ENCODE measurements at places on chromosomes 4 and X.

- DNase-seq: no peak
These were observed 41.9 kb downstream of the ARHGEF38 start for GRCh38 chr4:105594099-105595010.

DNA sequence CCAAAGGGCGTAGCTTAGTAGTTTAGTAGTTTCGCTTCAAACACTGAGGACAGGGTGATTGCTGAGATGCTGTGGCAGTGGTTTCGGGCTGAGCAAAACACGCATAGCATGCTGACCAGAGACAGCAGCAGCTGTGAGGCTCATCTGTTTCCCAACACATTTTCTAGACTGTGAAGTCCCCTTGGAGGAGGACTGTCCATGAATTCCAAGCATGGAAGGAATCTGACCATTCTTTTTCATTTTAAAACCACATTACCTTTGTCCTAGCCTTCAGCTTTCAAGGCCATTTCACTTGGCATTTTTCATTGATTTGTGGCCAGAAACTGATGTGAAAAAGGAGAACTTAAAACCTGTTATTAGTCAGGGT, 240.9 kb downstream of the PALLD start:
- DNase-seq: no peak

- DNase-seq: no peak
These were observed 55.3 kb upstream of the ZFP42 start for GRCh38 chr4:187940299-187940698.

DNA sequence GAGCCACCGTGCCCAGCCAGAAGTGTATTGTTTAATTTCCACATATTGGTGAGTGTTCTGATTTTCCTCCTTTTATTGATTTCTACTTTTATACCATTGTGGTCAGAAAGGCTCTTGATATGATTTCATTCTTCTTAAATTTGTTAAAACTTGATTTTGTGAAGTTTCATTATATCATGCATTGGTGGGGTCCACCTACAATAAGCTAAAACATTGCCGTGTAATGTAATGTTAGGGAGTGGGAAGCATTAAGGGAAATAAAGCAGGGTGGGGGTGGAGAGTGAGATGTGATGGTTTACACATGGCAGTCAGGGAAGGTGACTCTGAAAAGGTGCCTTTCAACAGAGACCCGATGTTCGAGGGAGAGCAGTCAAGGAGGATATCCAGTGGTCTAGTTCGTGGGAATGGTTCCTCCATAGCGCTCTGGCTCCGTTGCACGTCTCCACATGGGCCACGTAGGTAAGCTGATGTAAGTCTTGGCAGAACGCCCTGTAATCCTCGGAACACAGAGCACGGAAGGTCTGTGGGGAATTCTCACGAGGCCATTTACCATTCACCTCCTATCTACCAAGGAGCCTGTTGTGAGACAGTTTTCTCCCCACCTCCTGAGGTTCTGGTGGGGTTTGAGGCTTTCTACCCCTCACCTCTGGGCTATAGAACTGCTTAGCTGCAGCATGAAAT, 7.7 kb upstream of the WDR13 start:
- no peak for DNase-seq

GRCh38 chrX:57178605-57179004, 41.4 kb upstream of the SPIN2A start:
- DNase-seq: no peak

DNA sequence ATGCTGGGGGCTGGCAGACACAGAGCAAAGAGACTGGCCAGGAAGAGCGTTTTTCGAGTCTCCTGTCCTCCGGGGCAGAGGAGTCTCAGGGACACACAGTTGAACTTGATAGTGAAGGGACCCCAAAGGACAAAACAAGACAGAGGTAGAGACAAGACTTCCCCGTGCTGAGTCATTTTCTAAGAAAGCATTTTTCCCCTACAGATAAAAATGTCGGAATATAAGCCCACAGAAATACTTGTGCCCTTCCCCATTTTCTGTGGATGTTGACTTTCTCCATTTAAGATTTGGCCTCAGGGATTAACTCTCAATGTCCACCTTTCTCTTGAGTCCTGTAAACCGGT, 523 bp upstream of the BTK start:
- DNase-seq: no peak

DNA sequence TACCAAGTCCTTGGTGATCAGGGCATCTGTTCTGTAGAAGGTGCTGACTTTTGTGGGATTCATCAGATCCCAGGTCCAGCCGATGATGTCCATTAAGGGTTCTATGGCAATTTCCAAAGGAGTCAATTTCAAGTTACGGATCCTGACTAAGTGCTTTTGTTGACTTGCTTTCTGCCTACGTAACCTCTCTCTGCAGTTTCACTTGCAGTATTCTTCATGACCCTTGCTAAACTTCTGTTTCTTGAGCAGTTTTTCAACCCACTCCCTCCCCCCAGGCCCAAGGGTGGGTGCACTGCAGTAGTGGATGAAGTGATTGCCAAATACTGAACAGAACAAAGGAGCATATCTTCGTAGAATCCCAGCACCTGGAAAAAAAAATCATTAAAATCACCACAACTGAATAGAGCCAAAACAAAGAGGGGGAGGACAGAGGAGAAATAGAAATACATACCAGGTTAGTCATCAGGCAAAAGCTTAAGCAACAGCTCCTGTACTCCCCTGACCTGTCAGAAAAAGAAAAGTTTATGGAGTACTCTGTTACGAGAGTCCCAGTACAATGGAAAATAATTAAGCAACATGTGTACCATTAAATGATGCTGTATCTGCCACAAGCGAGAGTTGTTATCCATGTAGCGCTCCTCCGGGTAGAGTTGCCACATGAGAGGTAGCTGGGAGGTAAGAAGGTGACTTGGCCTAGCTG, 5.8 kb downstream of the CMC4 start:
- no peak for DNase-seq

GRCh38 chrX:65866773-65867172, 173.1 kb downstream of the VSIG4 start:
- no peak for DNase-seq

- no peak for DNase-seq
These were observed 48.4 kb downstream of the AKAP4 start for GRCh38 chrX:50152456-50152855.

DNA sequence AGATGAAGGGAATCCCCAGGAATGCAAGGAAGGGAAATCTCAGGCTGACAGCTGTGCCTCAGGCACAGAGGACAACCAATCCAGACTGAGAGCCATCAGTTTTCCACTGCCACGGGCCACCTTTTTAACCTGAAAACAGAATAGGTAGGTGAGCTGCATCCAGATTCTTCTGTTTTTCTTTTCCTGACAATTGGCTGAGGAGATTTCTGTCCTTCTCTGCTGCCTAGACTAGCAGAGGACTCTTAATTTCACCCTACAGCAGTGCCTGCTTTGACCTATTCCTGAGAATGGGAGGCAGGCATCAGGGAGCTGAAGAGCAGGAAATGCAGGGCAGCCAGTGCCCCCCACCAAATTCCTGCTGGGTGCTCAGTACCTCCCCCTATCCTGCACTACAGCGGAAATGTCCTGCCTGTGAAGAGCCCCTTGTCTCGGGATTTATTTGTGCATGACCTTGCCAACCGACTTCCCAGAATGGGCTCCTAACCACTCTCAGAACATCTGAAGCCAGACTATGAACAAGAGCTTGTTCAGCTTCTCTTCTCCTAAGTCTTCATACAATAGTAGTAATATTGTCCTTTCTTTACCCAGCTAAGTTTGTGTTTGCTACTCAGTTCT, 65.1 kb downstream of the CASK start:
- no peak for DNase-seq

- no peak for DNase-seq
These were observed 30.2 kb upstream of the WFS1 start for GRCh38 chr4:6239486-6239885.

DNA sequence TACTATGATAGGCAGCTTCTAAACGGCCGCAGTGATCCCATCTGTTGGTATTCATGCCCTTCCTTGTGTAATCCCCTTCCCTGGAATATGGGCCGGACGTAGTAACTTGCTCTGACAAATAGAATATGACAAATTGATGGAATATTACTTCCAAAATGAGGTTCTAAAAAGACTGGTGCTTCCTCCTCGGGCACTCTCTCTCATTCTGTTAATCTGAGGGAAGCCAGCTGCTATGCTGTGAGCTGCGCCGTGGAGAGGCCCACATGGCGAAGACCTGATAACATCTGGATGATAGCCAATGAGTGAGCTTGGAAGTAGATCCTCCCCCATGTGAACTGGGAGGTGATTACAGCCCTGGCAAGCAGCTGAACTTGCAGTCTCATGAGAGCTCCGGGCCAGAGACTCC, 27.2 kb upstream of the SLC25A4 start:
- peak; percentile 78 for DNase-seq

GRCh38 chrX:64202808-64203325, 2.6 kb downstream of the AMER1 start:
- DNase-seq: no peak

GRCh38 chr4:142402900-142403299, 443.2 kb downstream of the INPP4B start:
- DNase-seq: no peak

DNA sequence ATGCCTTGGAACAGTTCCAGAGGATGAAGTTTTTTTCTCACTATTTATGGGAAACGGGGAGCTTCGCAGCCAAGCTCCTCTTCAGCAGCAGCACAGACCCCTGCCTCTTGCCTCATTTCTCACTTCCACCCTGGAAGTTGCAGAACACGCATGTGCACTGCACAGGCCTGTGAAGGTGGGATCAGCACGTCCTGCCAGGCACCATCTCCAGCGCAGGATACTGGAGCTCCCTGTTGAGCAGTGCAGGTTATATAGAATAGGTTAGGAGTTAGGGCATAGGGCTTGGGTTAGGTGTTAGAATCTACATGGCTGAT, 110.1 kb upstream of the CENPE start:
- no peak for DNase-seq

DNA sequence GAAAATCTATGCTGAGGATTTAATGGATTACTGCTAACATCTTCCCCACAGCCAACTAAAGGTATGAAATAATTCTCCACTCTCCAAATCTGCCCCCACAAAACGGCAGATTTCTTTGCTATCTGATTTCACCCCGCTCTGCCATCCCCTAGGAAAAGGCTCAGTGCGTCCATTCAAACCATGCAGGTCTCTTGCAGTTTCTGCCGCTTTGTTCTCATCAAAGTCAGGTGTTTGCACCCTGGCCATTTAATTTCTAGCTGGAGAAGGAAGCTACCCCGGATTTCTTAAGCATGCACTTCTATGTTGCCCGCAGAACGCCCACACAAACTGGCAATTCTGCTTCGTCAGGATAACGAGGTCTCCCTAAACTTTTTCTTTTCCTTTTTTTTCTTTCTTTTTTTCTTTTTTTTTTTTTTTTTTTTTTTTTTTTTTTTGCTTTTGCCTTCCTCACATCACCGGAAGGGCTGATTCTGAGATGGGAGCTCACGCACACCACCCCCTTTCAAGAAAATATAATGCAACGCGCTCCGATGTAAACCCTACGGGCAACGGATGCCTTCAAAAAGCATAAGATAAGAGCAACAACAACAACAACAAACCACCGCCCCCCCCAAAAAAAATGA, 3.3 kb downstream of the NLGN4X start:
- no peak for DNase-seq

DNA sequence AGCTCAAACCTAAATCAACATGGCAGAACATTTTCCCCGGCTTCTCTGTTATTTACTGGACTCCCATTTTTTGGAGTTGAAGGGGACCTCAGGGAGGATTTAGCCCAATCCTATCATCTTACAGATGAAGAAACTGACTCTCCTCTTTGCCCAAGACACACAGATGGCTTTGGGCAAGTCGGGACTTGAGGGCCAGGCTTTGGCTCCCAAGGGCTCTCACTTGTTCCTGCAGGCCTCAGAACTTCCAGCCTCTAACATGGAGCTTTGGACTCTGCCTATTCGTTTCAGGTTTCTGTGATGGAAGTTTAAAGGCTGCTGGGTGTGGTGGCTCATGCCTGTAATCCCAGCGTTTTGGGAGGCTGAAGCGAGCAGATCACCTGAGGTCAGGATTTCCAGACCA, 59.5 kb downstream of the RHOH start:
- no peak for DNase-seq

DNA sequence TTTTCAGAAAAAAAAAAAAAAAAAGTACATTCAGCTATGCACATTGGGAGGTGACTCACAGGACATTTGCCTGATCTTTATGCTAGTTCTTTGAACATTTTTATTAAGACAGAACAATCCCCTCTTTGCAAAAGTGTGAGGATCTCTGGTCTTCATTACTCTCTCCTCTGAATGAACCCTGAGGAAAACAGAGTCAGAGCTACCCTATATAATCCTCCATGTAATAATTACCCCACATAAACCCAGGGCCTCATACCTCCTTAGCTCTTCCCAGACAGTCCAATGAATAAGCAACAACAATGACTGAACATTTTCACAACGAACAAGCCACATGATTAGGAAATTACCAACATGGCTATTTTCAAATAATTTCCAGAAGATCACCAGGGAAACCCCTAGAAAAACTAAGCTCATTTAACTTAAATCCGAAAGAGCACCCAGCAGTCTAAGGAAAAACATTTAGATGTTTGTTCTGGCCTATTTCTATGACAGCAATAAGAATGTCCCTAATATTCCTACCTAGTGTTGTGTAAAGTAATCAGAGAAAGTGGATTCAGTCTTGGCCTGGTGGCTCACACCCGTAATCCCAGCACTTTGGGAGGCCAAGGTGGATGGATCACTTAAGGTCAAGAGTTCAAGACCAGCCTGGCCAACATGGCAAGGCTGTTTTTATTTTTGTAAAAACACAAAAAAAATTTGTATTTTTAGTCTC, 37.8 kb downstream of the TBC1D9 start:
- no peak for DNase-seq

- no peak for DNase-seq
These were observed 11.7 kb upstream of the GNRHR start for GRCh38 chr4:67765928-67766327.

DNA sequence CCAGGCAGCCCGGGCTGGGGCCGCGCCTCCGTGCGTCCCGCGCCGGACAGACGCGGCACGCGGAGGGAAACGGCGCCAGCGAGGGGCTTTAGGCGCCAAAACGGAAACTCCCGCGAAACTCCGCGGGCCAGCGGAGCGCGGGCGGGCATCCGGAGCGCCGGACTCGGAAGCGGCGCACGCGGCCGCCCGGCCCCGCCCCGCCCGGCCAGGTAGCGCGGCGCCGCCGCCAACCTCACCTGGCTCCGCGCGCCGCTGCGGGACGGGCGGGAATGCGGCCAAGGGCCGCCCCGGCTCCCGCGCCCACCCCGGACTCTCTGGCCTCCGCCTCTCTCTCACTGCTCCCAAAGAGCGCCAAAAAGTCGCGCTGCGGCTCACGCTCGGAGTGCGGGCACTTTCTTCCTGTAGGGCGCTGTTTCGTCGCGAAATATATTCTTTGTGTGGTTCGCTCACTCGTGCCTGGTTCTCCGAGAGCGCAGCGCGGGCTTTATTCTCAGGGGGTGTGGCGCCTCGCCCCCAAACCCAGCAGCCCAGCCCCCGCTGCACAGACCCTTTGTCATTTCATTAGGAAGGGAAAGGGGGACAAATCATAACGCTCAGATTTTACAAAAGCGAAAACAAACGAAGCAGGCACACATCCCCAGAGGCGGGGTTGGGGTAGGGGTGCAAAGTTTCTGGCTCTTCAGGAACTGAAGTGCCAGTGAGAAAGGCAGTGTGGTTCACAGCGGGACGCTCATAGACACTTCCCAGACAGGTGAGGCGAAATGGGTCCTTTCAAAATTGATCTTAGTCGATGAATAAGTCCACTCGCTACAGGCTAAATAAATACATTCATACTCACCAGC, 961 bp upstream of the MBNL3 start:
- DNase-seq: peak; percentile 20

Data from ovary (tissue), 10 donors.